ENCODE measurements at places on chromosomes 13 and 19.

DNA sequence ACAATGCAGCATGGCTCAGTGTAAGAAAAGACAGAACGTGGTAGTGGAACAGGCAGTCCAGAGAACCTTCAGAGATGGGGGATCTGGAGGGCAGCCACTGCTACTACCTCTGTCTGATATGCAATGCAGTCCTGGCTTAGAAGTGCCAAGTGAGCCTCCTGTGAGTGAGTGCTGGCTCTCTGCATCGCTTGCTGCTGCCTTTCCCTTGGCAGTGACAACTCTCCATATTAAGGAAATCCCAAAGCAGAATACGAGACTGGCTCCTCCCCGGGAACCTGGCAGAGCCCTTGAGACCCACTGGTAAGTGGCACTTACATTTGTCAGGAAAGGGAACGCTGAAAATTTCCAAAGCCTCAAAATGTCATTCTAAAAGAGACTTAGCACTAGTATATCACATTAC lies 7.5 kb downstream of the DOCK9 start:
- DNase-seq: no peak

DNA sequence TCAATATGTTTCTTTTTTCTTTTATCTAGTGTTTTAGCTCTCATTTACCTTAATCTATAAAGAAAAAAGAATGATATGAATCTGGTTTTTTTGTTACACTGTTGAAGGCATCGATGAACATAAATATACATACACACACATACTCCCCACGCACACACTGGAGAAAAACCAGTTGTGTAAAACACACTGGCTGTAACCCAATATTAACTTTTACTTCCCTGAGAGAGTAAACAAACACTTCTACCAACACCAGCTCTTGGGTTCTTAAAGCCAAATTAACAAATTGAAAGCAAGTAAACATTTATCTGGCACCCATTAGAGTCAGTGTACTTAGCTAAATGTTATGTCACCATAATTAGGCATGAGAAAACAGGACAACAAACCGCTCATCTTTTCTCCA lies 145.7 kb downstream of the ABCC4 start:
- no peak for DNase-seq

GRCh38 chr13:110538632-110539031 lies 22.9 kb downstream of the RAB20 start:
- no peak for DNase-seq

- DNase-seq: no peak
Measured at GRCh38 chr19:956766-957440, 27.2 kb upstream of the WDR18 start.
